ENCODE measurements at places on chromosomes 2 and 18.

- DNase-seq, result no peak
These were observed 484.8 kb upstream of the UBE2E3 start for GRCh38 chr2:180495606-180496005.

DNA sequence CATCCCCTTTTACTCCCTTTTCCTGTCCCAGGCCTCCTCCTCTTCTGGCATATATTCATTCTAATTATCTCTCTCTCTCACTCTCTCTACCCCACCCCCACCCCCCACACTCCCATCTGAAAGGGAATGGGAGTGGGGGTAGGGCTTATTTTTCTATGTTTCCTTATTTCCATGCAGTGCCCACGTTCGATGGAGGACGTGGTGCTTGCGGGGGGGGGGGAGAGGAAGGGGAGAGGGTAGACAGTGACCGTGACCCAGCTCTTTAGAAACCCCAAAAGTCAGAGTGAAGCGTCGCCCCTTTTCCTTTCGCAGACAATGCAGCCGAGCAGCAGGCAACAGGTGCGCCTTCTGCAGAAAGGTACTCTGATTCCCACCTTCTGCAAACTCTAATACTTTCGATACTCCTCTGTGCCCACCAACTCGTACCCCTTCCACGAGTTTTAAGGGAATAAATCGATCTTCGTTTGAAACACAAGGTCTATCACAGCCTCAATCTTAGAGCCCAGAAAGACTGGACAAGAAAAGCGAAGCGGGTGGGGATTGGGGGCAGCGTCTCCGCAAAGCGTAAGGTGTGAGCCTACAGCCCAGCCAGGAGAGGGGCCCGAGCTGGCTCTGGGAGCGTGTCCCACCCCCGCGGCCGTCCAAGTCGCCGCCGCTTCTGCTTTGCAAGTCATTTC is 891 bp upstream of the NR4A2 start:
- no peak for DNase-seq

GRCh38 chr2:217933617-217933993 is 69.2 kb downstream of the TNS1 start:
- no peak for DNase-seq

DNA sequence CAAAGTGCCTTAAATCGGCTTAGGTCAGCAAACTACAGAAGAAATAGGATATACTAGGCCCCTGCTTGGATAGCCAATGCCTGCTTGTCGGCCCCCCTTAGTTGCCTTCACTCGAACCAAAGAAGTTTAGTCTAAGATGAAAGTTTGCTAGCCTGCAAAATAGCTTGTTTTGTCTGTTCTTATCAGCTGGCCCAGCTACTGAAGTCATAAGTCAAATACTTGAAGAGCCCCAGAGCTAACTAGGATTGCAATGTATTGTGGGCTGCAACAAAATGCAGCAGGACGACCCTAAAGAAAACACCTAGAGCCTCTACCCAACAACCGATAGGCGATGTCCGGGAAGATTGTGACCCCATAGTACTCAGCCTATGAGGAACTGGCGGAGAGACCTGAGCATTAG is 183.5 kb upstream of the HS6ST1 start:
- DNase-seq, result no peak

DNA sequence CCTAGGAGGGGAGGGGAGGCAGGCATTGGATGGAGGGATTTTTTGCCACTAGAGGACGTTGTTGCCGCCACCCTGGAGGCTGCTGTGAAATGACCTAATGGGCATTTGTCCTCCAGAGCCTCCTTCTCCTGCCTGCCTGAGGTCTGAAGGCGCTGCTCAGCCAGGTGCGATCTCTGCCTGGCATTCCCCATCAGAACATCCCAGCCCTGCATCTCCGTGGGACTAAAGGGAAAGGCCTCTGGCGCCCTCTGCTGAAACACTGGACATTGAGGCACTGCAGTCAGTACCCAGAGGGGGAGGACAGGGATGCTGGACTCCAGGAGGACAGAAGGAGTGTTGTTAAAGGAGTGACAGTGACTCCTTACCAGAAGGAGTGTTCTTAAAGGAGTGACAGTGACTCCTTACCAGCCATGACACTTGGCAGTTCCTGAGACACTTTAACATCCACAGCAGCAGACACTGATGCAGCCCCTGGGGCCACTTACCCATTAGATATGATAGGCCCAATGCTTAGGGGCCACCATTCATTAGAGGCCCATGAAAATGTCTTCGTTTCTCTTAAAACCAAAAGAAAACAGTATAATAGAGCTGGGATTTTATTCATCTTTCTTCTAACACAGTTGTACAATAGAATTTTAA is 17.0 kb downstream of the THNSL2 start:
- peak; percentile 29 for DNase-seq

- peak; percentile 28 for DNase-seq
These were observed 8.2 kb upstream of the GPR17 start for GRCh38 chr2:127637725-127638252.

DNA sequence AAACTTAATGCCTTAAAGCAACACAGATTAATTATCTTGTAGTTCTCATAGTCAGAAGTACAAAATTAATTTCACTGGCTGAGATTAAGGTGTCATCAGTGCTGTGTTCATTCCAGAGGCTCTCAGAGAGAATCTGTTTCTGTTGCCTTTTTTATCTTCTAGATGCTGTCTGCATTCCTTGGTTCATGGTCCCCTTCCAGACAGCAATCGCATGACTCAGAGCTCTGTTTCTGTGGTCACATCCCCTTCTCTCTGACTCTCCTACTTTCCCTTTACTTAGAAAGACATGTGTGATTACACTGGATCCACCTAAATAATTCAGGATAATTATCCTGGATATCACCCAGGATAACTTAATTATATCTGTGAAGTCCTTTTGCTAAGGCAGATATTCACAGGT is 148.6 kb downstream of the MAIP1 start:
- DNase-seq, result no peak

DNA sequence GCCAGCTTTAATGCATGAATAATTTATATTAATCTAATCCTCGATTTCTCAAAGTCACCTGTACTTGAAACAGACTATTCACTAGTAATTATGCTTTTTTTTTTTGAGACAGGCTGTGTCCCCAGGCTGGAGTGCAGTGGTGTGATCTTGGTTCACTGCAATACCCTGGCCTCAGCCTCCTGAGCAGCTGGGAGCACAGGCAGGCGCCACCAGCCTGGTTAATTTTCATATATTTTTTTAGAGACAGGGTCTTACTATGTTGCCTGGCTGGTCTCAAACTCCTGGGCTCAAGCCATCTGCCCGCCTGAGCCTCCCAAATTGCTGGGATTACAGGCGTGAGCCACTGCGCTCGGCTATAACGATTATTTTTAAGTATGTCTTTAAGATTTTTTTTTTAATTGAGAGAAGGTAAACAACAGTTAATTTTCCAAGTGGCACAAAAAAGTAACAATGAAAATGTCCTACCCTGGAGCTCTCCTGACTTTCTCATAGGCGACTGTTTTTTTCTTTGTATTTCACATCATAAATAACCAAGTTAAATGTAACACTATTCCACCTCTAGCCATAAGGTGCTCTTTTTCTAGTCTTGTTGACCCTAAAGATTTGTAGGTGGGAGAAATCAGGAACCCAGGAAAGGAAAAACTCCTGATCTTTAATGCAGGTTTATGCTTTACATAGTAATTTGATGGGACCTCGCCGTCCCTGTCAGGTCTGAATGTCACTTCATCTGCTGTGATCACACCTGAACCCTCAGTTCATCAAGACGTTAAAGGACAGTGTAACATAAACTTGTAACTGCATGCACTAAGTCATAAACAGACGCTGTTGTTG is 1.3 kb upstream of the ANKRD12 start:
- DNase-seq, result no peak

GRCh38 chr18:69774831-69775230 is 172.8 kb downstream of the CD226 start:
- no peak for DNase-seq

DNA sequence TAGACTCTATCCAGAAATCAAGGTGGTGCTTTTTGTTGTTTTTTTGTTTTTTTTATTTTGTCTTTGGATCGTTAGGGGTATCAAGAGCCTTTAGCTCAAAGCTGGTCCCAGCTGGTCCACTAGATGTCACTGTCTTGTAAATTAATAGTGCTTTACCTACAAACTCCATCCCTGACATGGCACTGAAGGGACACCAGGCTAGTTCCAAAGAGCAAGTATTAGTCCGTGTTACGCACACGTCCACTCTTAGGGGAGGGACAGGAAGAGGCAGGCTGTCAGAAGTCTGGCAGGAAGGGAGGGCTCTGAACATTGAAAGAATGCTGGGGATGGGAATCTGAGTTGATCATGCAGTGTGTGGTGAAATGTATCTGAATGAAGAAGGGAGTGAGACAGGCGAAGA is 85.9 kb upstream of the CCBE1 start:
- peak; percentile 42 for DNase-seq

DNA sequence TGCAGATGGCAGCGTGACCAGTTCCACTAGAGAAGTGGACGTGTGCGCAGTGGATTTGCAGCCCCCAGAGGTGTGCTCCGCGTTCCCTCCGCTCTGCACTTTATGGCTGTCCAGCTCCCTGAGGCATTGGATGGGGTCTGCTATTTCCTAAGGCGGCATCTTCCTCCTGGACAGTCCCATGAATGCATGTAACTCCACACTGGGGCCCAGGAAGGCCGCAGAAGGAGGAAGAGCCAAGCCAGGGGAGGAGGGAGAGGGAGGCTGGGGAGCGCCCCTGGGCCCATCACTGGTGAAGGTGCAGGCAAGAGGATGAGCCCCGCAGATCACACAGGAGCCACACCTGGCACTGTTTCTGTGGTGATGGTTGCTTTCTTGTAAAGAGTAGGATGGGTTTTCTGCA is 99.1 kb downstream of the PTGR3 start:
- no peak for DNase-seq

- DNase-seq, result no peak
These were observed 4.4 kb downstream of the ONECUT2 start for GRCh38 chr18:57439609-57439968.

- DNase-seq, result no peak
These were observed 33.7 kb upstream of the APCDD1 start for GRCh38 chr18:10420561-10421352.

GRCh38 chr18:40094441-40094840 is 1860.6 kb upstream of the PIK3C3 start:
- no peak for DNase-seq

DNA sequence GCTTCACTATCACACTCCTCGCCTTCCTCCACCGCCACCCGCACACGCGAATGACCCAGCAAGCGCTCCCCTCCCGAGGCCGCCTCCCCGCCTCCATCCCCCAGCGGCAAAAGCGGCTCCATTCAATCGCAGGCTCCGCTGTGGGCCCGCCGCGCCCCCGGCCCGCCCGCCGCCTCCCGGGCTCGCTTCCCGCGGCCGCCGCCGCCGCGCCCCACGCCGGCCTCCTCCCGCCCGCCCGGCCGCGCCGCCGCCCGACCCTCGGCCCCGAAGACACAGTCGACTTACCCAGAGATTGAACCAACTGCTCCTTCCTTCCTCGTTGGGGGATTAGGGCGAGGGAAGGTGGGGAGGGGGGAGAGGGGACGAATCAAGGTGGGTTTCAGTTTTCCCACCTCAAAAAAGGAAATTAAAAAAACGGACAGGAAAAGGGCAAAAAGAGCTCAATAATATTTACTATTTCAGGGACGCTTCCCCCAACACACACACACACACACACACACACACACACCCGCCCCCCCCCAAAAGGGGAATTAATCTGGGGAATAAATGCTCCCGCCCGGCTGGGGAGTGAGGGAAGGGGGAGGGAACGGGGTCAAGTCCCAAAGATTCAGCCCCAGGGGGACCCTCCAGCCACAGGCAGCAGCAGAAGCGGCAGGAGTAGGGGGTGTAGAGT is 743 bp downstream of the XPO1 start:
- no peak for DNase-seq

GRCh38 chr2:163351966-163352365 is 383.8 kb downstream of the FIGN start:
- DNase-seq, result no peak

DNA sequence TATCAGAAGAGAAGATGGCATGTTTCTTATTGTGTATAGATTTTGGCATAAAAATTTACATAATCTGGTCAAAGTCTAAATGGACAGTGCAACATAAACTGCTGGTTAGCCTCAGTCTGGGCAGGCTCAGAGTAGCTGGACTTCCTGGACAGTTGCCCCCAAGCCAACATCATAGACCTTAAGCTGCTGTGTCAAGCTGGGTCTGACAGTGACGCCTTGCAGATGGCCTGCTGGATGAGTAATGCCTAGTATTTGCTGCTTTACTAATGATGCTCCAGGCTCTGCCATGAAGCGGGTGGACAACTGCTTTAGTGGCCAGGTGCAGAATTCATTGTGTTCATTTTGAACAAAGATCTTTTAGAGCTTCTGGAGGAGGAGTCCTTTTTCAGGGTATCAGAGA is 603.7 kb upstream of the ZEB2 start:
- DNase-seq, result no peak

DNA sequence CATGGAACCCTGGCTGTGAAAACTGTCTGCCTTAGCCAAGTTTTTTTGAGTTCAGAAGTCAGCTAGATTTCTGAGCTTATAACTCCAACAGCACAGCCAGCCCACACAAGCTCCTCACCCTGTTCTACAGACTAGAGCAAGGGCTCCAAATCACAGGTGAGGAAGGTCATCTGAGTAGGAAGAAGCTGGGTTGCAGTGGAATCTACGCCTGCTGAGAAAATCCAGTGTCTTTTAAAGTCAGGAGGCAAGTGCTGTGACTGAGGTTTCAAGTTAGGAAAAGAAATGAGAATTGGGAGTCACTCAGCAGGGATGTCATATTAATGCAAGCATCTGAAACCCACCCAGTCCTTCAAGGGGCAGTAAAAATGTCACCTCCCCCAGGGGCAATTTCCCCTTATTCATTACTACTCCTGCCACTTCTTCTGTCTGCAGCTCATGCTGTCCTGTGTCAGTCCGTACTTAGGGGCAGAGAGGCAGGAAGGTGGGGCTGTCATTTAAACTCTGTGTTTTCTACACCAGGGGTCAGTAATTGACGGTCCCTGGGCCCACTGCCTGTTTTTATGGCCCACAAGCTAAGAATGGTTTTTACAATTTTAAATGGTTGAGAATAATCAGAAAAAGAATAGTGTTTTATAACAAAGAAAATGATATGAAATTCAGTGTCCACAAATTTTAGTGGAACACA is 551.1 kb downstream of the BCL11A start:
- DNase-seq, result no peak

- no peak for DNase-seq
These were observed 933.7 kb upstream of the LRATD1 start for GRCh38 chr2:13698847-13699246.

- DNase-seq, result no peak
These were observed 71.9 kb downstream of the VWC2L start for GRCh38 chr2:214482728-214483127.

GRCh38 chr2:213065583-213066442 is 85.6 kb downstream of the IKZF2 start:
- DNase-seq, result no peak

DNA sequence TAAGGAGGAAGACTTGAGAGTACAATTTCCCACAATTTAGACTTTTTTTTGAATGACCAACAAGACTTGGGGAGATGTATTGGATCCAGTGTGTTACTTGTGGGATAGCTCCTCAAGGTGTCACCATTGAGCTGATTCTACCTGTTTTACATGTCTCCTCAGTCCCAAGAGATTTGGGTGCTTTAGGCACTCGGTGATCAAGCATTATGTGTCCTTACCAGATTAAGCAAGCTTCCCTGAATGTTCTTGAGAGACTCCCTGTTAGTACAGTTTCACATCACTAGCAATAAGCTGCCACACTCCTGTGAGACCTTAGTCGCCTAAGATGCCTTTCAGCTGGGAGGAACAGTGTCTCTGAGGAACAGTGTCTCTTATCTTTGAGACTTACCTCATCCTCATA is 384.3 kb upstream of the SYT4 start:
- DNase-seq, result peak; percentile 1

- DNase-seq, result no peak
These were observed 84.8 kb downstream of the VRK2 start for GRCh38 chr2:58131191-58132011.
